BE2C (cell line): ENCODE measurements at places on chromosomes 1 and 21.

DNA sequence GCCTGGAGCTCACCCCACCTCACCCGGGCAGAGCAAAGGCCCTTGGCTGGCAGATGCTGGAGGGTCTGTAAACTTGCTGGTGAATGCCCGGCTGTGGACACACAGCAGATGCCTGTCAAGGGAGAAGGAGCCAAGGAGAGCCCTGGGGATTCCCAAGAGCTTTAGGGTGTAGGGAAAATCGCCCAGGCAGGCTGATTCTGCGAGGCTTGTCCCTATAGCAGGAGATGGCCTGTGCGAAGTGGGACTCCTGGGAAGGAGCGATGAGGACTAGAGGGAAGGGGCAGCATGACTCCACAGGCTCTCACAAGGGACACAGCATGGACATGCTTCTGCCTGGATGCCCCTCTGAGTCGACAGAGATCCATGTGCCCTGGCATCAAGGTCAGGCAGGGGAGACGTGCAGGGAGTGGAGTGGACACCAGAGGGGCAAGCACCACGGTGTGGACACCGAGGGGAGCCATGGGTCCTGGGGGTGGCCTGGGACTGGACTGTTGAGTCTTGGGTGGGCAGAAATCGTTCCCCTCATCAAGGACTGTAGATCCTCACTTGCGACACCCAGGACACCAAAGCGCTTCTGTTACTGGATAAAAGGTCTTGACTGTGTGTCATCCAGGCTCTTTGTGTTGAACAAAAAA is 71.4 kb upstream of the ABCG1 start:
- no peak for DNase-seq

GRCh38 chr1:60108196-60108595 is 34.6 kb upstream of the C1orf87 start:
- DNase-seq: no peak

DNA sequence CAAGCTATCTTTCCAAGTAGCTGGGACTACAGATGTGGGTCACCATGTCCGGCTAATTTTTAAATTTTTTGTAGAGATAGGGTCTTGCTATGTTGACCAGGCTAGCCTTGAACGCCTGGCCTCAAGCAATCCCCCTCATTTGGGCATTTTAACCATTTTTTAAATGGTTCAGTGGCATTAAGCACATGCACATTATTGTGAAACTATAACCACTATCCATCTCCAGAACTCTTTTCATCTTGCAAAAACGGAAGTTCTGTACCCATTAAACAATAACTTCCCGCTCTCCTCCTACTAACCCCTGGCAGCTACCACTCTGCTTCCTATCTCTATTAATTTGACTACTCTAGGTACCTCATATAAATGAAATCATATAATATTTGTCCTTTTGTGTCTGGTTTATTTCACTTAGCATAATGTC is 4.8 kb upstream of the IL6R start:
- DNase-seq: no peak

DNA sequence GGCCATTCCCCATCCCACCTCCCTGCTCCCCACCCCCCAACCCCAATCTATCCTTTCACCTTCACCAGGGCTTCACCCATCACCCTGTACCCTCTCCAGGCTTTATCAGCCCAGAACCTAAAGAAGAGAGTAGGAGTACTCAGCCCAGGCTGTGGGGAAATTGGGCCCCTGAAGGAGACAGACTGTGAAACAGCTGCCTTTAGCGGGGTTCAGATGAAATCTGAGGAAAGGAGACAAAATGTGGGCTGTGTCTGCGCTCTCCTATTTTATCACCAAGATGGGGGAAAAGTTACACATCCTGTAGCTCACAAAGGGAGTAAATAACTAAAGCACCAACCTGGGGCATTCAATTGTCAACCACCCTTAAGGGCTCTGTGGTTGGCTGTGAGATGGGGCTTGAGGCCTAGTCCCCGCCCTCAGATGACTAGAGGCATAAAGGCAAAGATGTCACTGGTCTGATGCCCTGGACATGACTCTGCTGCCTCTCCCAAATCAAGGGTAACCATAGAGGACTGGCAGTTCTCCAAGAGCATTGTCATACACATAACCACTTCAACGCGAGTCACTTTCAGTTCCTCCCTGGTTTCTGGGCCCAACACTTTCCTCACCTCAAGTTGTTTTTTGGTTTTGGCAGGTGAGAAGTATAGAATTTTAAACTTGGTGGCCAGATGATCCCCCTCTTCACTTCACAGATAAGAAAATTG is 30.0 kb downstream of the SLC27A3 start:
- DNase-seq: no peak

DNA sequence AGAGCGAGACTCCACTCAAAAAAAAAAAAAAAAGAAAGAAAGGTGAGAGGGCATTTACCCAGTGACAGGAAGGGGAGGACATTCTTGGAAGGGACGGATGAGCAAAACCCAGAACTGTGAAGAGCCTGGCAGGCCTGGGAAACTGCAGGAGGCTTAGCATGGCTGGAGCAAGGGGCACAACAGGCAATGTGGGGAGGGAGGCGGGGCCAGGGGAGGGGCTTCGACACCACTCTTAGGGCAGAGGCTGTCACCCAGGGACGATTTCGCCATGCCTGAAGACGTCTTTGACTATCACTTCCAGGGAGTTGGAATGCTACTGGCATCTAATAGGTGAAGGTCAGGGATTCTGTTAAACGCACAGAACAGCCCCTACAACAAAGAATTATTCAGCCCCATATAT is 184.0 kb downstream of the HUNK start:
- no peak for DNase-seq

GRCh38 chr21:45487891-45488600 is 54.2 kb downstream of the SLC19A1 start:
- DNase-seq: no peak

- peak; percentile 6 for DNase-seq
Measured at GRCh38 chr1:42784946-42785693, at the start of gene TMEM269. TMEM269 (plus strand) TSS chr1:42784991; CDS start chr1:42789894, 4,903 bp downstream.
